Activated CD4-positive, alpha-beta T cell treated with anti-CD3 and anti-CD28 coated beads, Interleukin-2, Interleukin-6, amounts not matched to agents 100 ng/mL and 50 ng/mL, durations not matched to agents 16 hours and 8 hours (primary cell): ENCODE measurements at places on chromosomes 5 and 9.

DNA sequence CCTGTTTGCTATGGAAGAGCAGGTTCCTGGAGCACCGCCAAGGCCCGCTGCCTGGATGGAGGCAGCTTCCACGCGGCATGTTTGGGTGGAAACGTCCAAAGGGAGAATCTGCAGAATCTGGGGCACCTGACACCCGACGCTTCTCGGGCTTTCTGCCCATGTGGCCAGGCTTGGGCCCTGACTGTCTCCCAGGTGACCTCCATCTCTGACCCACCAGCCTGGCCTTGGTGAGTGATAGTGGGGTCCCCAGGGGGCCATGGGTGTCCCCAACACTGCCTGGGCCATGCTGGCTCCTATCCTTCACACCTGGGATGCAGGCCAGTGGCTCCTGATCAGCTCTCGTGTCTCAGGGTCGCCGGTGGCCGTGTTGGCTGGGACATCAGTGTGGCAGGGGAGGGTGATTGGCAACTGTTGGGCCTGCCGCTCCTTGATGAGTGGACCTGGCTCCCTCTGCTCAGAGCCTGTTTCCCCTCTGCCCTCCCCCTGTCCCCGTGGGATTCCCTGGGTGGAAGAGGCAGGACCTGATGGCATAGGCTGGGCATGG lies 34.0 kb downstream of the GLT6D1 start:
- DNase-seq: no peak

DNA sequence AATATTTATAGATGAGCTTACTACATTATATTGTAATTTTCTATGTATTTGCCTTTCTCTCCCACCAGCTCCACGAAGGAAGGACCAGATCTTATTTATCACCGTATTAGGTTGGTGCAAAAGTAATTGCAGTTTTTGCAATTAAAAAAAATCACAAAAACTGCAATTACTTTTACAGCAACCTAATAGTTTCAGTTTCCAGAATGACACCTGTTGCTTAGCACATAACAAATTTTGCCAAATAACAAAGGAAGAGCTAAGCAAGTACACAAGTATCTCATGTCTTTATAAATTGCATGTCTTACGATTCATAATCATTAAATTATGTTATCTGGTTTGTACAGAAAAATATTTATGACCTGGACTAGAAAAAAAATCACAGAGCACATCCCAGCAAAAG lies 45.9 kb downstream of the AGXT2 start:
- DNase-seq: no peak

DNA sequence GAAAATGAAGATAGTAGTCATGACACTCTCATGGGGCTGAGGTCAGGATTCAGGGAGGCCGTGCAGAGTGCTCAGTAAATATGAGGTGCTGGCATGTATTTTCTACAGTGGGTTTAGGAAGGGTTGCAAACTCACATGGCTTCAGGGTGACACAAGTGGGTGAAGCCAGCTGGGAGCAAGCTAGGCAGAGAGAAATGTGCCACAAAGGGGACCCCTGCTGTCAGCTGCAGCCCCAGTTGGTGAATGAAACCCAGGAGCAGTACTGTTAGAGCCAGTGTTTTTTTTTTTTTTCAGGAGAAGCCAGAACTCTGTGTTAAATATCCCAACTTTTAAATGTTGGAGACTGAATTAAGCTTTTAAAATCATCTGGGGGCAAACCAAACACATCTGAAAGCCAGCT lies 75.3 kb downstream of the INSYN2B start:
- DNase-seq: no peak

DNA sequence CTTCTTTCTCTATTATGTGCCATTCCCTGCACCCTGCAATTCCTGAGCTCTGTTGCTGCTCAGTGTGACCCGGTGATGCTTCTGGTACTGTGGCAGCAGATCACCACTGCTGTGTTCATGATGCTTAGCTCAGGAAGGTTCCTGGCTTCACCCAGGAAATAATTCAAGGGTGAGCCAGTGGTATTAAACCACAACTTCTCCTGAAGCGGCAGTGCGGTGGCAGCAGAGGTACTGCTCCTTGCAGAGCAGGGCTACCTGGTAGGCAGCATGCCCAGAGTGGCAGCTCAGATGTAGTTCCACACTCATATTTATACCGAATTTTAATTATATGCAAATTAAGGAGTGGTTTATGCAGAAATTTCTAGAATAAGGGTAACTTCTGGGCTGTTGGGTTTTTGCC lies 213.8 kb upstream of the ZNF608 start:
- no peak for DNase-seq

GRCh38 chr5:55410845-55411244 lies 103.1 kb downstream of the MTREX start:
- no peak for DNase-seq

- no peak for DNase-seq
Measured at GRCh38 chr9:9552665-9553064, 1060.1 kb downstream of the PTPRD start.

DNA sequence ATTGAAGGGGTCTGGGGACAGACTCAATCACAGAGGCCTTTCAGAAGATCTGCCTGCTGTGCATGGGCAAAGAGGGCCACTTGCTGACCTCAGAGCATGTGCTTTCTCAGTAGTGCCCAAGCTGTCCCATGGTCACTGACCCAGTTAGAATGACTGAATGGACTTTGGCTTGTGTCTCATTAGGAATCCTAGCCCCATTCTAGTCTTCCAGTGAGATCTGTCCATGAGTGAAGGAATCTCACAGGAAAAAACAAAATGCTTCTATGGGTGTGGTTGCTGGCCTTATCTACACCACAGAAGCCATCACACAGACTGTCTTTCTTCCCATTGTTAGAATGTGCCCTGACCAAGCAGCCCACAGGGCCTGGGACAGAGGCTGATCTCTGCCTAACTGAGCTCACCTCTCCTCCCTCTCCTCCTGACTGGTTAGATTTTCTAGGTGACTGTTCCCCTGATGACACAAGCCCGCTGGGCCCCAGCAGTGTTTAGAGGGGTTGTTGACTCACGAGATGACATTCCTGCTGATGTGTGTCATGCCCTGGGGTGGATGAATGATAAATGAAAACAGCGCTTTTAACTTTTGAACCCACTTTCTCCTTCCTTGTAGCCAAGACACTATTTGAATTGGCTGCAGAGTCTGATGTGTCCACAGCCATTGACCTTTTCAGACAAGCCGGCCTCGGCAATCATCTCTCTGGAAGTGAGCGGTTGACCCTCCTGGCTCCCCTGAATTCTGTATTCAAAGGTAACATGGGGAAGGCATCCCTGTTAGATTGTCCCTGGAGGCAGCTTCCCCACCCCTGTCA lies 24.8 kb downstream of the TGFBI start:
- DNase-seq: no peak

GRCh38 chr5:112691758-112692157 lies 45.9 kb upstream of the APC start:
- DNase-seq: peak; percentile 60

- no peak for DNase-seq
Measured at GRCh38 chr5:134968055-134968454, 348 bp downstream of the CATSPER3 start.

DNA sequence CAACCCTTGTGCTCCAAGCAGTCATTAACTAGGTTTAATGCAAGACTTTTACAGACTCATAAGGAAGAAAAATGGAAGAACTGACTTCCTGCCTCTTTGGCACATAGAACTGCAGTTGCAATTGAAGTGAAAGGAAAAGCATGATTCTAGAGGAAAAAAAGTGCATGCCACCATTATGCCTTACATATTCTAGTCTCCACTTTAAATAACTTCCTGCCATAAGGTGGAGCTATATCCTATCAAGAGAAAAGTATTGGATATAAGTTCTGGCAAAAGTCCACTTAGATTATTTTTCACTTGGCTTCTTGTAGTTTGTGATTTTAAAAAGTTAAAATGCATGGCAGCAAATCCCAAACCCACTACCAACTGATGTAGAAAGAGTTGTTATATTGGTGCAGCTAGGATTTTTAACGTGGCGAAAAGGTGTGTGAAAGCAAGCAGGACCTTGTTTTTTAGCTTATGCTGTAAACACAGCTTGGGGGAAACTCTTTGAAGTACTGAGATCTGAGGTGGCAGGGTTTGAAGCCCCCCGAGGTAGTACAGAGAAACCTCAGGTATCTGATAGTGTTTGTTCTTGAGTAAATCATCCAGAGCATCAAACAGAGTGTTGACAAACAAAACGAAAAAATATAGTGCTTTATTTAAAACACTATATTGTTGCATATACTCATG lies 117.9 kb downstream of the ANXA1 start:
- DNase-seq: no peak
